ENCODE measurements at places on chromosomes 7 and 10. TPM values are rescaled to one million over a fixed set of nuclear protein-coding genes. Genes with fewer than 3 reads are reported as not detected.

DNA sequence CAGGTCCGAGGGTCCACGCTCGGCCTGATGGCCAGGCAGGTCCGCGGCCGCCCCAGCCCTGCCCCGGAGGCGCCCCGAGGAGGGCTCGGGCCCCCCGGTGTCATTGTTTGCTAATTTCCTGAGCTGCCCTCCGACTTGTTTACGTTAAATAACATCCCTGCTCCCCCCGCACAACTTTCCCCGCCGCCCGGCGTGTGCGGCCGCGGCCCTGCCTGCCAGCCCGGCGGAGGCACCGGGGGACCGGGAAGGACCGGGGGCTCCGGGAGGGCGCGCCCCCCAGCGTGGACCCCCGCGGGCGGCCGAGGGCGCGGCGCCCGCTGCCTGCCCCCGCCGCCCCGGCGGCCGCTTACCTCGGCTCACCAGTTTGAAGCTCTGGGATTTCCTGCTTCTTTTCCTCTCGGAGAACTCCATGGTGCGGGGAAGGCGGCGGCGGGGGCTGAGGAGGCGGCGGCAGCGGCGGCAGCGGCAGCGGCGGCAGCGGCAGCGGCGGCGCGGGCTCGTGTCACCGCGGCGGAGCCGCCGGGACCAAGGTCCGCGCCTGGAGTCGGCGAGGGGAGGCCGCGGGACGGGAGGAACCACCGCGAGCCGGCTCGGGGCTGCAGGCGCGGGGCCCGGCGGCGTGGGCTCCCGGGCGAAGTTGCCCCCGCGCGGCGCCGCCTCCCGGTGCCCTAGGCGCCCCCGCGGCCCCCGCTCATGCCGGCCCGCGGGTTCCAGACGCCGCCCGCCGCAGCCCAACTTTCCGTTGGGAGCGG is 515 bp downstream of the BEND7 start:
- DNase-seq: no peak

DNA sequence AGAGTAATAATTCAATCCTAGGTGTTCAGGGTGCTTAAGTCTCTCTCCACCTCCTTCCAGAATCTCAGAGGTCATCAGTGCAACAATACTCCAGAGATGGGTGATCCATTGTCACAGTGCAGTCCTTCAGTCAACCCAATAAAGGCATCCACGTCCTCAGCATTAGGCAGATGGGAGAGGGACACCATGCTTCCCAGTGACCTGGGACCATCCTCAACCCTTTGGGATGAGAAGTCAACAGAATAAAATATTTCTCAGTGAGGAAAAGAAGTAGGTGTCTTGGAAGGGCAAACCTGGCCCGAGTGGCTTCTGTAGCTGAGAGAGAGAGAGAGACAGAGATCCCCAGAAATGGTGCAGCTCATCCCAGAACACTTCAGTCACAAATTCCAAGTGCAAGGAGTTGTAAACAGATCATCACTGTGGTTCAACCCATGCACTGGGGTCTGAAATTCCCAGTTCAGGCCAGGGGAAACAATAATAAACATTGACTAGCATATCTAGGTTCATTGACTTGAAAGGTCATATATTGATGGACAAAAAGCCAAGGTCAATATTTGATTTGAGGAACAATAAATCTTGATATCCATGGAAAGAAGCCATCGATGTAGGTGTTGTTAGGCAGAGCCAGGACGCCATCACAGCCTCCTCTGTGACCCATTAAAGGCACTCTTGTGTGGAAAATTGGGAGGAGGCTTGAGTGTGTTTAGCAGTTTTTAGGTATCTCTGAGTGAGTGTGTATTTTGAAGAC is 256.0 kb upstream of the ZMIZ1 start:
- DNase-seq: no peak

DNA sequence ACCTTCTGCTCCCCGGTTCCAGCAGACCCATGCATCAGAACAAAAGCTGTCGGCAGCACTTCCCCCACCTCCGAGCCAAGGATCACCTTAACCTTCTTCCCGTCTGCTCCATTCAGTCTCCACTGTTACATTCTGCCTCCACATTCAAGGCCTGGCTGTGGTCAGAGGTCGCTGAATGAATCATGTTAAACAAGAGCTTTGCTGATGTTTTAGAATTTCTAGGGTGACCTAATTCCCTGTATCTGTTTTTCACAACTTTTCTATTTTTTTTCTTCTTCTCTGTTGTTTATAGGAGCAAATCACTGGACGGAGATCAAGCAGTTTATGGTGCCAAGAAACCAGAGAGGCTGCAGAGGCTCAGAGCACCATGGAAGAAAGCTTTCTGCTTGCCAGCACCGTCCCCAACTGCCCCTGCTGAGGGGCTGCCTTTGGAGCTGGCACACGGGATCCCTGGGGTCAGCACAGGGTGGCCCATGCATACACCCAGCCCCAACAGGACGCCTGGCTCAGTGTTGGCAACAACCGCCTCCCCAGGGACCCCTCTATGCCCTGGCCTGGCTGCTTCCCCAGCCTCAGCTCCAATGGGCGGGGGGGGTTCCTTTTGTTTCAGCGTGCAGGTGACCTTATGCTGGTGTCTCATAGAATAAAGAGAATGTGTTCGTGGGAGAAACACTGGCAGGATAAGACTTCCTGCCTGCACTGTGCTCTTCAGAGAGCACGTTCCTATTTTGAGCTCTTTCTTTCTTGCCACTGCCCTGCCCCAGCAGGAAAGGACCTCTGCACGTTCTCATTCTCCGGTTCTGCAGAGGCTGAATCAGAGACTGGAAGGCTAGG is 182.7 kb upstream of the LYZL2 start:
- DNase-seq: no peak

DNA sequence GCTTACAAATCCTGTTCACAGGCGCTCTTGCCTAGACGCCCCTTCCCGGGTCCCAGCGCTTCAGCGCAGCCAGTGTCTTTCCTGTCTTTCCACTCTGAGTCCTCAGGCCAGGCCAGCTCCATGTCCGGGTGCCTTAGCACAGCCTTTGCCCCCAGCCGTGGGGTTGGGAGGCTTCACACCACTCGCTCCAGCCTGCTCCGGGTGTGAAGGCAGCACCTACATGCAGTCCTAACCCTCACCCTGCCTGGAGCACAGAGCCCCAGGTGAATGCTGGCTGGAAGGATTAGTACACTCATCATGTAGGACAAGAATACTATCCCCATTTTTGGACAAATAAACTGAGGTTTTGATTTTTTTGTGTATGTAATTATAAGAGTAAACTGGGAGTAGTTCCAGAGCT is 81.7 kb upstream of the TMEM72 start:
- no peak for DNase-seq

DNA sequence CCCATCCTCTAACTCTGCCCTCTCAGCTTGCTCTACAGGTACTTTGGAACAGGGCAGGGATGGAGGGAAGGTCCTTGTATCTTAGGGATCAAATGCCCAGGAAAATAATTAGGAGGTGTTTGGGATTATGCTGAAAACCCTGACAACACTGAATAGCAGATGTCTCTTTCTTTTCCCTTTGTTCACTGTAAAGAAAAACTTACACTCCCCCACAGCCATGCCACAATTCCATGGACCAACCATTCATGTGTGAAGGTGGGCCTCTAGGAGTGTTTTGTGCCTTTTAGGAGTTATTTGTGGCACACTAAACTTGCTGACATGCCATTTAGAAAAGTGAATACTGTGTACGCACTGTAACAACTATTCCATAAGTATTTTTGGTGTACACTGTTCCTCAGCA is 108.1 kb downstream of the SNX10 start:
- DNase-seq: no peak

GRCh38 chr7:12729112-12729511 is 41.7 kb downstream of the ARL4A start:
- DNase-seq: no peak

GRCh38 chr10:78532480-78533042 is 498.9 kb downstream of the RPS24 start:
- no peak for DNase-seq

GRCh38 chr10:32159264-32159663 is 103.0 kb upstream of the KIF5B start:
- DNase-seq: no peak

DNA sequence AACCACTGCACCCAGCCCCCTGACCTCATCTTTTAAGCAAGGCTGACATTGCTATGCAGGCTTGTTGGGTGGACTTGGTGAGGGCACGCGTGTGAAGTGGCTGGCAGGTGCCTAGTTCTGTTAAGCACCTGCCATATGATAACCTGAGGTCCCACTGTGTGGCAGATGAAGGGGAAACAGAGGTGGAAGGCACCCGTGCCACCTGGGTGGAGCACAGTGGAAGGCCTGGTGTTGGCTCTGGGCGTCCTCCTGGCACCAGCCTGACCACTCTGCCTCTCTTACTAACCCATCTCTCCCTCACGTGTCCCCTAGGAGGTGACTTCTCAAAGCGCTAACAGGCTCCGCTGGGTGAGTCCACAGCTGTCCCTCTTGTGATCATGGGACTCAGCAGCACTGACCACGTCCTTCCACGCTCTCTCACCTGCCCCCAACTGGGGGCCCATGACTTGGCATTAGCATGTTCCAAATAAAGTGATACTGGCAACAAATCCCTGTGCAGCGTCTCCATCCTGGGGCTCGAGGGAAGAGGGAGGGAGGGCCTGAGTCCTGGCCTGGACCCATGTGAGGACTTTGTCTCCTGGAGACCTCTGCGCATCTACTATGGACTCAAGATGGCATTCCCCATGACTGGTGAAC is 4.6 kb upstream of the ZNF862 start:
- DNase-seq: no peak

DNA sequence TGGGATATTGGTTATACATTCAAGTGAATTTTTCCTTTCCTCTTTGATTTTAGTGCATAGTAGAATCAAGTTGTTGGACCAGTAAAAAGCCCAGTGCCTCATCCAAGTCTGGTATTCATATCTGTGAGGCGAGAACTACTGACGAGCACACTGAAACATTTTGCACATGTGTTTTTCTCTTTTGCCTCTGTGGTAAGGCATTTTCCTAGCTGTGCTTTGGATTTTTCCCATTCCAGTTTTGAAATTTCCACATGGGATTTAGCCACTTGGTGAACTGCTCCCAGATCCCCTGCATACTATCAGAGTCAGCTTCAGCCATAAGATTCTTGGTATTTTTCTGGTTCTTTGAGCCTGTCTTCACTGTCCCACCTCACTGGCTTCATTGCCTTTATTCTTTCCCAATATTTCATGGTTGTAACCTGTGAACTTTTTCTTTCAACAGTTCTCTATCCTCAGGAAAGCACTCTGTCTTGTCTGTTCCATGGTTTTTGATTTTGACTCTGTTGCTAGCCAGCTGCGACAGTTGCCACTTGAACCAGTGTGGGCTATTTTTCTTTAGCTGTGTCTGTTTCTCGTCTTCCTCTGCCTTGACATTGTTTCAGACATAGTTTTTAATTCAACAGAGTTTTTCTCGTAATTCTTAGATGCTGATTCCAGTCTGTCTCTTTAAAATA is 239.0 kb downstream of the REEP3 start:
- DNase-seq: no peak

- DNase-seq: no peak
Measured at GRCh38 chr10:133276435-133277201, at the start of gene ADAM8. Gene ADAM8, minus strand, starts transcription at chr10:133276868. Its CDS starts 51 bp downstream, at chr10:133276817.

DNA sequence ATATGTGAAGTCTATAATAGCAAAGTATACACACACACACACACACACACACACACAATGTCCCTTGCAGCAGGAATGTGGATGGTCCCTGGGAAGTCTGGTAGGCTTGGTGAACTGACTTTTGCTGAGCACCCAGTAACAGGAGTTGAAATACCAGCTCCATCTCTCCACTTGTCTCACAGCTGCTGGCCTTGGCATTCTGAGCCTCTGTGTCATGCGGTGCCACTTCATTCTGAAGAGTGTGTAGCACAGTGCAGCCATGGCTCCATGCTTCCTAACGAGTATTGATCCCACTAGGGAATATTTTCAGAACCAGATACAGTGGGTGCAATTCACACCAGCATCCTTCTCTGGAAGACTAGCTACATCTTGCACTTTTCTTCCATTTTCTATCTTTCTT is 192.4 kb downstream of the ADARB2 start:
- no peak for DNase-seq

DNA sequence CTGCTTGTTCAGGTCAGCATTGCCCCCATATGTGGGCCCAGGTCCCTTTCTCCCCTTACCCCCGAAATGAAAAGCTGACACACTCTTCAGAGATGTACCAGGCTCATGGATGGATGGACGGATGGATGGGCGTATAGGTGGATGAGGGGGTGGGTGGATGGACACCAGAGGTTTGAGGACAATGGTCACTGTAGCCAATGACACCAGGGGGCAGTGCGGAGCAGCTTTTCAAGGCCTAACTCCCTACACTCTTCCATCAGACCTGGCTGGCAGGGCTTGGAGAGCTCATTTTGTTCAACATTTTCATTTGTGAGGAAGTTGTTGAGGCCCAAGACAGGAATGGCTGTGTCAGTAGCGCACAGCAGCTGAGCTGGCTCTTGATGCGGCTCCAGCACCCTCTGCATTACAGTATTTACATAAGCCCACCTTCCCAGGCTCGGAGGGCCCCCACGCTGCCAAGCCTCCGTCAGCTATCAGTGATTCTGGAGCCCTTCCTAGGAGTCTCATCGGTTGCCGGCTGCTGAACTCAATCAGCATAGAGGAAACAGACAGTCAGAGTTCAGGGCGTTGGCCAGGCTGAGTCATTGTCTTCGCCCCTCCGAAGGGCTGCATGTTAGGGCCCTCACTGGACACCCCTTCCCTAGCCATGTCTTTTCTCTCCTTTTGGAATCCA is 11.6 kb upstream of the FFAR4 start:
- DNase-seq: no peak

- no peak for DNase-seq
Measured at GRCh38 chr10:5413012-5413938, 918 bp downstream of the NET1 start.

DNA sequence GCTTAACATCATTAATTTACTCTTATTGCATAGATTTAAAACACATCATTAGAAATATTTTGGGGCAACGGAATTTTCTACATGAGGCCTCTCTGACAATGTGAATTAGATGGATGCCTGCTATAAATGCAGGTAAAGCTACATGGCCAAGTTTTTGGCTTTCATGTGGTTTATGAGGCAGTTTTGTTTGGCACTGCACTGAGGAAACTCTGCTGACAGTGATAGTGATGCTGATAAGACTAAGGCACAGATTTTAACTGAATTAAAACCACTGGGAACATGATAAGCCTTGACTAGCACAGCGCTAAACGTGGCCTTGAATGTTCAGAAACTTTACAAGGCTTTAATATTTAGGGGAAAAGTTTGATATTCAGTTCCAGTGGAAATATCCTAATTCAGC is 114.3 kb upstream of the NOBOX start:
- no peak for DNase-seq

DNA sequence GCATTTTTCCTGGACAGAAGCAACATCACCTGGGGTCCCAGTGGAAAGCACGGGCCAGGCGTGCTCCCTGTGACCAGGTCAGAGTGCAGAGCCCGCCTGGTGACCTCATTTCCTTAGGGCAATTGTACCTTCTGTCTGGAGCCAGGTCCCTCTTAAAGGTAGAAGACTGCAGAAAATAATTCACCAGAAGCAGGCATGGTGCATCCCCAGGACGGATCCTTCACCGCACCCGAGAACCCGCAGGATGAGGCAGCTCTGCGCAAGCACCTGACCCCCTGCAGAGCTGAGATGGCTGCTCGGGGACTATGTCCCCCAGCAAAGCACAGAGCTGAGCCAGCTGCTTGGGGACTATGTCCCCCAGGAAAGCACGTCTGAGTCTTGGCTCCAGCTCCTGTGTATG is 557.6 kb downstream of the PTPRN2 start:
- DNase-seq: no peak

PNLIPRP2 gene
- total RNA-seq: 0.53 TPM

SPDYE2 gene
- total RNA-seq: not detected

CDNF gene
- 1.0 TPM for total RNA-seq

PAOX gene
- 16.1 TPM for total RNA-seq

STK32C gene
- 10.7 TPM for total RNA-seq

NUTM2E gene
- total RNA-seq: 0.58 TPM

SFTPA2 gene
- total RNA-seq: 3.4 TPM

FAM131B gene
- 0.05 TPM for total RNA-seq

RSPH10B gene
- total RNA-seq: 0.35 TPM

SLC13A4 gene
- not detected for total RNA-seq

All from GM12878 (cell line).